ENCODE measurements at places on chromosomes 2 and 18.
A peak's percentile ranks its signal among the peaks of the same experiment; 100 is the strongest.

DNA sequence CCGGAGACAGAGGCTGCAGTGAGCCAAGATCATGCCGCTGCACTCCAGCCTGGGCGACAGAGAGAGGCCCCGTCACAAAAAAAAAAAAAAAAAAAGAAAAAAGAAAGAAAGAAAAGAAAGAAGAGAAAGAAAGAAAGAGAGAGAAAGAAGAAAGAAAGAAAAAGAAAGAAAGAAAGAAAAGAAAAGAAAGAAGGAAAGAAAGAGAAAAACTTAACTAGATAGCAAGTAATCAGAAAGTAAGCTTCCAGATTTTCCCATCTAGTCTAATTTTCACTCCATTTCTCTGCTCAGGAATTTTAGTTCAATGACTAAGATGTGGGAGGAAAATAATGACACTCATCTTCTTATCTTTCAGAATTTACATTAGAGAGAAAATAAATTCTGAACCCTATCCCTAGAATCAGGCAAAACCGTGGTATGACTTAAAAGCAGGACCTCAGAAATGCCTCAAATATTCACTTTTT is 2.4 kb downstream of the GFPT1 start:
- DNase-seq: no peak

- DNase-seq: no peak
Measured at GRCh38 chr2:180268006-180268405, 260.9 kb upstream of the CWC22 start.

DNA sequence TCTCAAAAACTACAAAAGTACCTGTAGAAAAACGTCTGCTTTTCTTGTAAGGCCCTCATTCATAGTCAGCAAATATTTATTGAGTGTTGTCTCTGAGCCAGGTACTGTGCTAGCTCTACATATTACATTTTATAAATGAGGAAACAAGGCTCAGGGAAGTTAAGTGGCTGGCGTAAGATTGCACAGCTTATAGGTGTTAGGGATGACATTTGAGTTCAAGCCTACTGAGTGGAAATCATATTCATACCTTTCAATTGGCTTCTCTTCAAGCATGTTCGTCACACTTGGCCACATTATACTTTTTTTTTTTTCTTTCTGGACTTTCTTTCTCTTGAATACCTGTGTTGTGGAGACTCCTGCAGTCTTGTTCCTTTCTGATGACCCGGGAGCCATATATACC is 5.9 kb downstream of the NCOA1 start:
- DNase-seq: no peak

DNA sequence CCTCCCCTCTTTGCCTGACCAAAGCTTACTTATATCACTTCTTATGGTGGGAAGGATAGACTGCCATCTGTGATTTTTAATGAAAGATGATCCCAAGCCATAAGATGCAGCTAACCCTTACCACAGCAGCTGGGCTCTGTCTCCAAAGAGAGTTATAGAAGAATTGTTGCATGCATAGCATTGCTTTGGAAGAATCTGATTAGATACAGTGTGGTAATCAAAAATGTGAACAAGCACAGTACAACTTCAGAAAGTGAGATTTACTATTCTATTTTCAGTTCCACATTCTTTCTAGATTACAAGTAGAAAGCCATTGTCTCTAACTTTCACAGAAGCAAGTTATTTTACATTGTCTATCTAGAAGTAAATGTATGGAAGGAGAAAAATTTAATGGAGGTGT is 129.0 kb upstream of the ACVR2A start:
- no peak for DNase-seq

DNA sequence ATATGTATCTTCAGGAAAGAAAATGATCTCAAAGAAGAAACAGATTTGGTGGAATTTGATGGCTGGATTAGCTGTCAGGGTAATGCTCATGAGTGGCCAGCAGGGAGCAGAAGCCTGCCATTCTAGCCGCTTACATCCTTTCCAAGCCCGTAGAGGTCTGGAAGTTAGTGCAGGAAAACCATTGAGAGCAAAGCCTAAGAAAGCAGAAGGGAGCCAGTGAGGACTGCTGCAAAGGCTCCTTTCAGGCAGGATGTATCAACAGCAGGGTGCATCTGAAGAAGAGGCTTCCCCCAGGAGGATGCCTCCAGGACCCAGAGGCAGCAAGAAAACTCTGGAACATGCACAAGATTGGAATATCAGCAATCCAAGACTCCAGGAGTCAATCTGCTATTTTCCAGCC is 22.9 kb upstream of the LBH start:
- peak; percentile 74 for DNase-seq

- no peak for DNase-seq
Measured at GRCh38 chr2:145096582-145096981, 576.7 kb upstream of the ZEB2 start.

GRCh38 chr2:99865818-99866676 is 276.3 kb downstream of the AFF3 start:
- no peak for DNase-seq

- DNase-seq: no peak
Measured at GRCh38 chr2:24183366-24184069, 8.7 kb downstream of the FAM228A start.

GRCh38 chr2:156182132-156182531 is 150.4 kb downstream of the NR4A2 start:
- no peak for DNase-seq

DNA sequence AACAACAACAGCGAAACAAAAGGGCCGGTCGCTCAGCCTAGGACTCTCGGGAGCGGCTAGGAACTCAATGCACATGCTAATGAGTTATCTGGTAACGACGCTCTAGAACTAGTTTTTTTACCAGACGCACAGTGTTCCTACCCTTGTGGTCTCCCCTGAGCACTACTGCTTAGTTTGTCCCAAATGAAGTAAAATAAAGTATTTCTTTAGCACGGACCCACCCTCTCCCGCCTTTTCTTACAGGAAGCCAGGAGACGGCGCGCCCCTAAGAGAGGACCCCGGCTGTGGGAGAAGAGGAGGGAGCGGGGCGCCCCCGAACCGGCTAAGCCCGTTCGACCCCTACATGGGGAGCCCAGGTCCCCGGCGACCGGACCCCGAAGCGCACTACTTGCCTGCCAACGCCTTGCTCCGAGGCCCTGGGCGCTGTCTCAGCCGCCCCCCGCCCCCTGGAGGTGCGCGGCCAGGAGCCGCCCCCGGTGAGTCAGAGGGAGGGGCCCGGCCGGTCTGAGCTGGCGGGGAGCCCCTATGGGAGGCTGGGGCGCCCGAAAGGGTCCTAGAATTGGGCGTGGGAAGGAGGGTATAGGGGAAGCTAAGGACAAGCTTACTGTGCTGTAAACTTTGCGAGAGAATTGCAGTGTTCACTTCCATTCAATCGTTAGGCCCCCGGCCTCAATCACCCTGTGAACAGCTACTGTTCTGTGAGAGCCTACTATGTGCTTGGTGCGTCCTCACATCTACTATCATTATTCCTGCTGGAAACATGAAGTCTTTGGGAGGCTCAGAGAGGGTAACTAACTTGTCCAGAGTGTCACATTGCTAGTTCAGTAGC is 3.6 kb upstream of the CAPG start:
- peak; percentile 77 for DNase-seq

- no peak for DNase-seq
Measured at GRCh38 chr2:40041422-40042382, 262.6 kb upstream of the THUMPD2 start.

DNA sequence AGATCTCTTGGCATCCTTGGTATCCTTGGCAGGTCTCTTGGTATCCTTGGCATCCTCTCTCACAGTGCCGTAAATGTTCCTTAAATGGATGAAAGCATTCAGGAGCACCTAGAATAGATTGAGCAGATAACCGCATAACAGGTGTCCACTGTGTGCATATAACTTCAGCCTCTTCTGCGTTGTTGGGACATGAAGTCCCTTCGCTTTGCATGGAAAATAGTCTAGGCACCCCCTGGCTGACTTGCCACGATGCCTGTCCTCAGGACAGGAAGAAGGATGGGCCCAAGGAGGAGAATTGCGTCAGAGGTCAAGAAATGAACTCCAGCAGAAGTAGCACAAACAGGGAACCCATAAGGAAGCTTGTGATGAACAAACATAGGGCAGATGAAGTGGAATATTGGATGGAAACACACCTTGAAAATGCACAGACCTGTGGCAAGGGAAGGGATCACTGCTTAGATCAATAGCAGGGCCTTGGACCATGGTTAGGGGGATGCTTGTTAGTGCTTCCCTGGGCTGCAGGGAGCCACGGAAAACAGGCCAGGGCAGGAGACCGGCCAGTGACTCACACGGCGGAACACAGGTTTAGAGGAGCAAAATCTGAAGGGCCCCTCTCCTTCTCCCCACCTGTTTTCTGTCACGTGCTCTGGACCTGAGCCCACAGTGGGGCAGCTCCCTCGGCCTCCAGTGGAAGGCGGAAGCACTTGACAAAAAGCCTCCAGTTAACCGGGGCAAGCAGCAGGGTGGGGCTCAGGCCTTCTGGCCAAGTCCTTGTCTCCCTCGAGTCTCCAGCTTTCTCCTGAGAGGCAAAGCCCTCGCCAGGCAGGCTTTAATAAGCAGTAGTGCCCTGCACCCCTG is 99.2 kb upstream of the ASAP2 start:
- DNase-seq: peak; percentile 1

DNA sequence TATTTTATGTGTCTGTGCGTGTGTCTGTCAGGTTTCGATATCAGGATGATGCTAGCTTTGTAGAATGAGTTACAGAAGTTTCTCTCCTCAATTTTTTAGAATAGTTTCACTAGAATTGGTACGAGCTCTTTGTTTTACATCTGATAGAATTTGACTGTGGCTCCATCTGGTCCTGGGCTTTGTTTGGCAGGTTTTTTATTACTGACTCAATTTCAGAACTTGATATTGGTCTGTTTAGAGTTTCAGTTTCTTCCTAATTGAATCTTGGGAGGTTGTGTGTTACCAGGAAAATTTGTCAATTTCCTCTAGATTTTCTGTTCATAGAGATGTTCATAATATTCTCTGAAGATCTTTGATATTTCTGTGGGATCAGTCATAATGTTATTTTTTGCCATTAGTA is 289.4 kb upstream of the COL3A1 start:
- no peak for DNase-seq

DNA sequence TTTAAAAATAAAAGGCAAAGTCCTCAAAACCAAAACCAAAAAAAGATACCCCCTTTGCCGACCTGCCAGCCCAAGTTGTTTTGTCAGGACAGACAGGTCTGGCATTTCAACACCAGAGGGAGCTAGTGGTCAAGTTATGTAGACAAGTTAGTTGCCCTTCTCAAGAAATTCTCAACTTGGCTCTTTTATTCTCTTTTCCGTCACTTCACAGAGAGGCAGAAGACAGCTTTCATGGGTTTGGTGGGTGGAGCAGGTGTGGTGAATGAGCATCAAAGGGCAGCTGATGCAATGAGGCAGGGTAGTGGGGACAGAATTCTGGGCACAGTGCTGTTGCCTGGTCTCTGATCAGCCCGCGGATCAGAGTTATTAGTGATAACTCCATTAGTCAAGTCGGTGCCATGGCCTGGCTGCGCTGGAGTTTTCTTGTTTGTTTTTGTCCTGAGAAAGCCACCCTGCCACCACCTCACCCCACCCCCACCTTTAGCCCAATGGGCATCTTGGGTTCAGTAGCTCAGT is 303.7 kb upstream of the EPAS1 start:
- DNase-seq: peak; percentile 72

DNA sequence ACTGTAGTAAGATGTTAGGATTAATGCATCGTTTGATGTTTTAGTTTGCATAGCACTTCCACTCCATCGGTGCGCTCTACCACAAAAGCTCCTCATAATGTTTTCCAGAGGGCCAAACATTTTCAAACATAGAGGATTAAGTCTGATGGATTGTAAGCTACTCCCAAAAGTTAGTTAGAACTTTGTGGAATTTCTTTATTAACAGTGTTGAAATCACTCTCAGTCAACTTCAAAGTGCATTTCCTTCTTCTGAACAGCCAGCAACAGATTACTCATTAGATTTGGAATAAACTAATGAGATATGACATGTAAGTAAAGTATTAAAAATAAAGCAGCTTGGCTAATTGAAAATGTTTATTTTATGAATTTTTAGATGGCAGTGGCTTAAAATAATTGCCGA is 30.1 kb upstream of the CTAGE1 start:
- DNase-seq: no peak

- no peak for DNase-seq
Measured at GRCh38 chr2:187991389-187991788, 300.3 kb upstream of the GULP1 start.

- DNase-seq: peak; percentile 64
Measured at GRCh38 chr2:237695201-237695780, 67.9 kb downstream of the LRRFIP1 start.

- no peak for DNase-seq
Measured at GRCh38 chr2:44495544-44495943, 133.8 kb downstream of the CAMKMT start.

- no peak for DNase-seq
Measured at GRCh38 chr2:235073868-235074413, 122.1 kb downstream of the SH3BP4 start.

DNA sequence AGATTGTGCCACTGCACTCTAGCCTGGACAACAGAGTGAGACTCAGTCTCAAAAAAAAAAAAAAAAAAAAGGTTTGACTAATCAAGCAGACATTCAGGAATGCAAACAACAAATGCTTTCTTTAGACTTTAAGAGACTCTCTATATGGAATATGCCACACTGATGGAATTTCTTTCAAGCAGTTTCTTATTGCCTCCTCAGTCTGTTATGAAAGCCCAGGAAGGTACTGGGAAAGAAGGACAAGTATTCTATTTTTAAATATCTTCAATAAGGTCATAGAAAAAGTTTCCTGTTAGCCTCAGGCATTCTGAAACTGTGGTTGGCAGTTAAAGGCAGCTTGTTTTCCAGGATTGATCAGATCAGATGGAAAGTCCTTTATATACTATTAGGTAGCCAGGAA is 241.6 kb downstream of the PIK3C3 start:
- DNase-seq: no peak

DNA sequence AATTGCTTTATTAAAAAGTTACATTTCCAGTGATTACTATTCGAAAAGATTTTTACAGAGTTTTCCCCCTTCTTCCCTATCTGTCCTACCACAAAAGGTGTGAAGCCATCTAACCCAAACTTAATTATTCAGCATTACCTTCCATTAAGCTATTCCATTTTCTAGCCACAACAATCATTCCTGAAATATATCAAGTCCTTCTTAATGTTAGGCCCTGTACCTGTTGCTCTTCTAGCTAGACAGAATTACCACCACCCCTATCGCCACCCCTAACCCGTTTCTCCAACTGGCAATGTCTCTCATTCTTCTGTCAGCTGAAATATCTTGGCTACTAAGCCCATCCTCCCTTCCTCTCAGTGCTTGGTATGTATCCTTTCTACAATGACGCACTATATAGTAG is 13.9 kb downstream of the IWS1 start:
- no peak for DNase-seq

GRCh38 chr2:77161009-77161408 is 361.2 kb downstream of the LRRTM4 start:
- DNase-seq: no peak

DNA sequence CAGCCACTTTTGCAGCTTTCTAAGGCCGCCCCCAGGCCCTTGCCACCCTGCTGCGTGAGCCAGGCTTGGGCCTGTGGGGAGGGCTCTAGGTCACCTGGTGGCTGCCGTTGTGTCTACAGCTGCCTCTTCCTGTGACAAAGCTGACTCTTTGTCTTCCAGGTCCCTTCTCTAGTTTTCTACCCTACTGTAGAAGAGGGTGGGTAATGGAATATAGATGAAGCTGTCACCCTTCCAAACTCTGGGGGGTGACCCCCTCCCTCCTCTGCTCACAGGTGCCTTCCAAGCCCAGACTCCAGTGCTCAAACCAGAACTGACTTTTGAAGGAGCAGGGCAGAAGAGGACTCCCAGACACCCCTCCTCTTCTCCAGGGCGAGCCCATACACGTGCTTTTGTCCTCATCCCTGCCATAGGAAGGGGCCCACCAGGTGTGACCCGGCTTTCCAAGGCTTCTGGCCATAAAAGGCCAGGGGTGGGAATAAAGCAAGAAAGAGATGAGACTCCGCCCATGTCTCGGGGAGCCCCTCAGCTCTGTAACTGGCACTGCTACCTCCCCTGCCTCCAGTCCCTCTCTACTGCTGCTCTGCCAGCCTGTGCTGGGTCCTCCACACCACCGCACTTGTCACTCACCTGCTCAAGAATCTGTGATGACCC is 17.9 kb upstream of the SDC1 start:
- DNase-seq: no peak

Measured in activated effector memory CD4-positive, alpha-beta T cell treated with anti-CD3 and anti-CD28 coated beads, Interleukin-2, amount 50 U/mL, for 16 hours (primary cell).